ENCODE measurements at places on chromosomes 2 and 18.
A peak's percentile ranks its signal among the peaks of the same experiment; 100 is the strongest.

DNA sequence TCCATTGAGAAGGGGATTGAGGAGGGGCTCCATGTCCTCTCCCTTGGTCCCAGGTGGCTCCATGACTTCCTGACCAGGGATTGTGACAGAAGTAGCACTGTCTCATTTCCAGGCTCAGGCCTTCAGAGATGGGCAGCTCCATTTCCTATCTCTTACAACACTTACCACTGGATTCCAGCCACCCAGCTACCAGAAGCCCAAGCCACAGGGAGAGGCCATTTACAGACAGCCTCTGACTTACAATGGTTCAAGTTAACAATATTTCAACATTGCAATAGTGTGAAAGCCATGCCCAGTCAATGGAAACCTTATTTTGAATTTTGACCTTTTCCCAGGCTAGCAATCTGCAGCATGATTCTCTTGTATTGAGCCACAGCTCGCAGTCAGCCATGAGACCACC is 164.9 kb upstream of the AGAP1 start:
- DNase-seq, result no peak

GRCh38 chr2:202508686-202509085 is 126.1 kb upstream of the FAM117B start:
- DNase-seq, result no peak

- no peak for DNase-seq
These were observed 805.2 kb downstream of the SLC4A3 start for GRCh38 chr2:220432645-220433044.

DNA sequence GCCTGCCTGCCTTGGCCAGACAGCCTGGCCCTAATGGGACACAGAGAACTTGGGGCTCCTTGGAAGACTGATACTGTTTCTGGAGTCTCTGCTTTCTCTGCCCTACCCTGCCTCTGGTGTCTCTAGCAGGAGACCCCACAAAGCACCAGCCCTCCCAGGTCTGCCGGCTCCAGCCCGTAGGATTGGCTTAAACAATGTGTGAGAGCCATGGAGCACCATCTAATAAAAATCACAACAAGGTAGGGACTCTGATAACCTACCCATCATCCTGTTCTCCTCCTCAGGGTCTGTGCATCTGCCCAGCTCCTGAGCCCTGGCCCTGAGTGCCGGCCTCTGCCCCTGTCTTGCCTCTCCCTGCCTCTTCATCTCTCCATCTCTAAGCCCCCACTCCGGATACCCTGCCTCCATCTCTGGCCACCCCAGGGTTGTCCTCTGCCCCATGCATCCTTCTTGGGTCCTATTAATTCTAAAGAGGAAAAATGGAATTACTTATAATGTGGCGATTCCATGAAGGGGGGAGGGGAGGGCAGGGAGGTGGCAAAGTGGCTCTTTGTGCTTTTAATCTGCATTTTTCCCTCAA is 1.2 kb upstream of the ECEL1 start:
- no peak for DNase-seq

DNA sequence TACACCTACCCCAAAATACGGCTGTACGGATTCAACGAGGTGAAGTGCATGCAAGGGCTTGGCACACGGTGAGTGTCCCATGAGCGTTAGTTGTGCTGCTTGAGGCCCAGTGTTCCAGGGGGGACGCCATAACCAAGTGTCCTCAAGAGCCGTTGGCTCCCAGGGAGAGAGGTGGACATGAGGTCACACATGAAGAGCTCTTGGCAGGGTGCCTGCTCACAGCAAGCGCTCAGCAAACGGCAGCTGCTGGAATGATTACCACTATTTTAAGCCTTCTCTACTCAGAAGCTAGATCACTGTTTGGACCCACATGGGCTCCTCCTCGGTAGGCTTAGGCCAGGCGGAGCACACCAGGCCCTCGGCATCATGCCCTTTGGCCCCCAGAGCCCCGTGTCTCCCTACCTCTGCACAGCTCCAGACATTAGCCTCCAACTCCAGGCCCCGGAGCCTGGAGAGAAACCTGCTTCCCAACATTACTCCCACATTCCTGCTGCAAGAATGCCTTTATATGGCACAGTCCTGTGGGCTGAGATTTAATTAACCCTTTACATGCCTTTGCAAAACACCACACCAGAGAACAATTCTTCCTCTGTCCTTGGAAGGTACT is 68.4 kb upstream of the PPP1CB start:
- DNase-seq, result peak; percentile 86

GRCh38 chr2:215506604-215506990 is 70.7 kb upstream of the FN1 start:
- DNase-seq, result no peak

DNA sequence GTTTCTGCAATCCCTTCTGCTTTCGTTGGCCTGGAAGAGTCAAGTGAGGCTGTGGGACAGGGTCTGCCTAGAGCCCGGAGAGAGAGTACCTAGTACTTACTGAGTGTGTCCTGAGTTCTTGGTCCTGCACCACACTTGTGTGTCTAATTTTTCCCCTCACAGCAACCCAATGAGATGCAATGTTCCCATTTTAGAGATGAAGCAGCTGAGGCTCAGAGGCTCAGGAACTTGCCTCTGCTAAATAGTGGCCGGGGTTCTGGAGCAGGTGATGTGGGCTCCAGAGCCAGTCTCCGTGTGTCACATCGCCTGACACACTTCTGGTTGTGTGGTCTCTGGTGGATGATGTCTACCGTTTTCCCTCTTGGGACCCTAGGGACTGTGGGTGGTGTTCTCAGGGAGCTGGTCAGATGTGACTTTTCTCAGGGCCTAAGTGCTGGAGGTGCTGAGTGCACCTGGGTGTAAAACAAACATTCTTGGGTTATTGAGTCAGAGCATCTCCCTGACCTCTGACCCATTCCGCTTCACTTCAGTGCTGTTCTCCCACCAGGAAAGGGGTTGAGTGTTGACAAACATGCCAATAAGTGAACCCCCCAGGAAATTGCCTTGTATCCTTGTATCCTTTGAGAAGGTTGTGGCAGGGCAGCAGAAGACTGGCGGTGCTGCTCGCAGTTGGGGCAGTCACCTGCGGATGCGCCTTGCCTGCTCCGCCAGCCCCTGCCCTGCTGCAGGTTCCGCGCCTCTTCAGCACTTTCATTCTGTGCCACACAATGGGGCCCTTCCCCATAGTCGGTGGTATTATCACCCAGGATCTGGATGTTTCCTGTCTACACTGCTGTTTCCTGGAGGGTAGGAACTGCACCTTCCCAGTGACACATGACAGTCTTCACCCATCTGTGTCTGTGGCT is 32.1 kb downstream of the HK2 start:
- DNase-seq, result no peak

- DNase-seq, result no peak
These were observed 23.6 kb downstream of the SP3 start for GRCh38 chr2:173941567-173941966.

- DNase-seq, result no peak
These were observed 52.3 kb upstream of the SEC11C start for GRCh38 chr18:59087391-59087790.

GRCh38 chr2:230737300-230737699 is 24.7 kb downstream of the CAB39 start:
- no peak for DNase-seq

GRCh38 chr18:36158266-36158867 is 28.7 kb downstream of the ELP2 start:
- DNase-seq, result no peak

DNA sequence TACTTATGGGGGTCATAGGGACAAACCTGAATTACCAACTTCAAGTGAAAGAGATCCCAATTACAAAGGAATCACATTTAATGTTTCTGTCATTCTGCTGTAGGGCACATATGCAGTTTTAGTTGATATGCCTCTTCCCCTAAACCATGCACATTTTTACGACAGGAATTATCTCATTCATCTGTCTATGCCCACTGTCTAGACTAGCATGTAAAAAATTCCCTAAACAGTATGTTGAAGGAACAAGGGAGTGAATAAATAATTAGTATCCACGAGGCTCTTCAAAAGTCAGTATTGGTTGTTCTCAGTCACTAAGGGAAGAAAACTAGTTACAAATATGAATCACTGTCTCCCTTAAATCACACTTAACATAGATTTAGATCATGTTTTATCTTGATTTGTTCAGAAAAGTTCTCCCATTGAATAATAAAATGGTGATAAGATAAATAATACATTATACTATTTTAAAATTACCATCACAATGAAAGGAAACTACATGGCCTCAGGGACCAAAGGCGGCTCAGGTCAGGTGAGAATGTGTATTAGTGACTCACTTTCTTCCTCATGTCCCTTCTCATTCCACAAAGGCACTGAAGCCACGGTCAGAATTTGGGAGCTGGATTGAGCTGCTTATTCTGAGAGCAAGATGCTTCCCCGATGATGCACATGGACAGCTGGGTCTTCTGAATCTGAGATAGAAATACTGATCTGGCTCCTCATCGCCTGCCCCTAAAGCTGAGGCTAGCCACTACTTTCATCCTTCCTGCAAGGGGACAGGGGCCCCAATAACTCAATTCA is 29.1 kb downstream of the DYM start:
- DNase-seq, result no peak

Measured in psoas muscle (tissue), 8 donors.